NCI-H1048 (cell line): ENCODE measurements at places on chromosomes 16 and 17.

DNA sequence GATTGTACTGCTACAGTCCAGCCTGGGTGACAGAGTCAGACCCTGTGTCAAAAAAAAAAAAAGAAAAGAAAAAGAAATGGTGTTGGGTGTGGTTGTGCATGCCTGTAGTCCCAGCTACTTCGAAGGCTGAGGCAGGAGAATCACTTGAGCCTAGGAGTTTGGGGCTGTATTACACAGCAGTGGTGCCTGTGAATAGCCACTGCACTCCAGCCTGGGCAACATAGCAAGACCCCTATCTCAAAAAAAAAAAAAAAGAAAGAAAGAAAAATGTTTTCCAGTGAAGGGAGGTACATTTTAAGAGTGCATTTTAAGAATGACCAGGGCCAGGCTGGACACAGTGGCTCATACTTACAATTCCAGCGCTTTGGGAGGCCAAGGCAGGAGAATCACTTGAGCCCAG lies 6.3 kb downstream of the ARL2BP start:
- no peak for DNase-seq

GRCh38 chr17:50630524-50631194 lies 4.0 kb upstream of the ABCC3 start:
- no peak for DNase-seq

- DNase-seq, result no peak
These were observed 6.3 kb downstream of the CHD3 start for GRCh38 chr17:7894866-7895265.

DNA sequence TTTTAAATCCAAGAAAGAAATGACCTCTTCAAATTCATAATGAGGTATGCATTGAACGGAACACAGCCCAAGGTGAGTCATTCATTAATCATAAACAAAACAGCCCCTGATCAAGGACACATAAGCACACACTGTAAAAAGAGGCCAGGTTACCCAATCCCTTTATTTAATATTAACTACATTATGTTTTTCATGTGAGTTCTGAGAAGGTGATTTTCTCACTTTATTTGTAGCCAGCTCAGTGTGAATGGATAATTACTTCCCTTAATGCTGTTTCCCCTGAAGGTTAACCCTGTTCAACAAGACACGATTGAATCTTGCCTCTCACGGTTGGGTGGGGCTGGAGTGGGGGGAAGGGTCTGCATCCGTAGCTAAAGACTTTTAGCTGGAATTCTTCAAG lies 257.3 kb upstream of the SALL1 start:
- DNase-seq, result no peak

GRCh38 chr16:55701442-55702319 lies 45.9 kb downstream of the SLC6A2 start:
- DNase-seq, result peak; percentile 9

DNA sequence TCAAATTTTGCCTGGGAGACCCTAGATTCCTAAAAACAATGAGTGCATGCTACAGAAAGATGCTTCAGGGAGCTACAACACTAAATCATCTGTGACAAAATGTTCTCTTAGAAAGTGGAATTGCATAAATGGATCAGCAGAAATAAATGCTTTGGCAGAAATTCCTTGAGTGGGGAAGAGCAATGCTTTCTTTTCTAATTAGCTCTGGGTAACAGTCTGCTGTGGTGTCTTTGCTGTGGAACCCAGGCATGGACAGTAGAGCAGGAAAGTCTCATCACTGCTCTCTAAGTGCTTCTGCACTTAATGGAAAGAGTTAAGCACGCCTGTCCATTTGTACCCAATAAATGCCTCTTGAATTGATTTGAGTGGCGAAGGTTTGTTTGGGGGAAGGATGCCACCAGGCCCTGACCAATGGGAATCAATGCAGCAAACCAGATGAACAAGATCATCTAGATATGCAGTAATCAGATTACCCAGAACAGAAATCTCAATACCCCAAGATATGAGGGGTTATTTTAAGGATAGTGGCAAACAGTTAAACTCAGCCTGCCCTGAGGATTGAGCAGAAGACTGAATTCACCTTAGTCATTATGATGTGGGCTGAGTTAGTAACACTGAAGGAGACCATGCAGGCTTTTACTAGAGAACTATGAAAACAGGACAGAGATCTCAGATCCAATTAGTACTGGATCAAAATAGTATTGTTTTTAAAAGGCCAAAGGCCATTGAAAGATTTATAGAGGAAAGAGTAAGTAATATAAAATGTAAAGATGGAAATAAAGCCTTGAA lies 13.6 kb downstream of the HLF start:
- DNase-seq, result no peak

DNA sequence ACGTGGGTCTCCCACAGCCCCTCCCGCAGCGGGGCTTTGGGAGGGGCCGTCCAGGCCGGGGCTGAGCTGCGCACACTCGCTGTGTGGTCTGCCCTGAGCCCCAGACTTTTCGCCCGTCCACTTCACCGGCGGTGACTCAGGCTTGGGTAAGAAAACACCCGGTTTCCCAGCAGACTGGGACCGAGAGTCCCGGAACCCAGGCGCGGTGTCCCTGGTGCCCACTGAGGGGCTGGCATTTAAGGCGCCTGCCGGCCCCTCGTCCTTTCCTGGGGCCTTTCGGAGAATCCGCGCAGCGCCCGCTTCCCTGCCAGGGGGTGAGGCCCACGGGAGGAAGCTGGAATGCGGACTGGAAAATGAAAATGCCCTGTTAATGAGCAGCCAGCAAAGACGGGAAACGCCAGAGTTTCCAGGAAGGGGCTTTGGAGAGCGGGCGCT lies 100.3 kb downstream of the C16orf95 start:
- DNase-seq, result no peak

GRCh38 chr16:26647870-26648269 lies 418.9 kb upstream of the C16orf82 start:
- DNase-seq, result no peak

- no peak for DNase-seq
These were observed 455.7 kb downstream of the CNTNAP4 start for GRCh38 chr16:76732894-76733293.

GRCh38 chr17:41692722-41693521 lies 4.2 kb downstream of the EIF1 start:
- no peak for DNase-seq

DNA sequence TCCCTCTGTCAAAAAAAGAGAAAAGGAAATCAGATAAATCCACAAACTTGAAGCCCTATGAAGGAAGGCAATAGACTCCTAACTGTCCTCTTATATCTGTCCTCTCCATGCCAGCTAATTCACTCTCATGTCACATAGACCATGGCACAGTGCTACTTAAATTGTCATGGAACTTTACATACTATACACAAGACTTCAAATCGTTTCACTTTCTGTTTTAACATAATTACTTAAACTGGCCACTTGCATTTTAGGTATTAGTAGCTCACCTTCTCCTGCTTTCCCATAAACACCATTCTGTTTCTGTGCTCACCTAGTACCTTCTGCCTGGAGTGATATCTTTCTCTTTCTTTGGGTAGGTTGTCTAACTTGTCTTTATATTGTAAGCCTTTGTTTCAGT lies 816.7 kb upstream of the KIF2B start:
- DNase-seq, result no peak

- no peak for DNase-seq
These were observed 732 bp upstream of the EXOSC6 start for GRCh38 chr16:70252355-70252988.

DNA sequence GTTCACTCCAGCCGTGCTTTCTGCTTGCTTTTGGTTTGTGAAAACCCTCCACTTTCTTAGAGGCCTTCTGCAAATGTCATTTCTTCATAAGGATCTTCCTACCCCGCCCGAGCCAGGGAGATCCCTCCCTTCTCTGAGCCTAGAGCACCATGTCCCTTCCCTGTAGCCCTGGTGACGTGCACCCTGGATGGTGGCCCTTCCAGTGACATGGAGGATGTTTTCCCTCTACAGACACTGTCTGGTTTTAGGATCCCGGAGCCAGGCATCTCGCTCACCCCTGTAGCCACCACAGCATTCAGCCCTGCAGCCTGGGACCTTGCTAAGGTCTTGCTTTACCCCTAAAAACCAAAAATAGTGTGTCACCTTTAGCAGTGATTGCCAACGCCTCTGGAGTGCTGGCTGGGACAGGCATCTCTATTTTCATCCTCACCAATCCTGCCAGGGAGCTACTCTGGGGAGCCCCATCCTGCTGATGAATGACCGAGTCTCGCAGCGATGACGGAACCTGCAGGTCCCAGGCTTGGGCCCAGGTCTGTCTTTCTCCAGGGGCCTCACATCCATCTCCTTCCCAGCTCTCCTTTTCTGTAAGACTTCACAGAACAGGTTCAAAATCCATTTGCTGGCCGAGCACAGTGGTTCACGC lies 394.1 kb upstream of the TNRC6C start:
- DNase-seq, result no peak

GRCh38 chr17:67436233-67436632 lies 59.2 kb downstream of the PITPNC1 start:
- DNase-seq, result no peak

DNA sequence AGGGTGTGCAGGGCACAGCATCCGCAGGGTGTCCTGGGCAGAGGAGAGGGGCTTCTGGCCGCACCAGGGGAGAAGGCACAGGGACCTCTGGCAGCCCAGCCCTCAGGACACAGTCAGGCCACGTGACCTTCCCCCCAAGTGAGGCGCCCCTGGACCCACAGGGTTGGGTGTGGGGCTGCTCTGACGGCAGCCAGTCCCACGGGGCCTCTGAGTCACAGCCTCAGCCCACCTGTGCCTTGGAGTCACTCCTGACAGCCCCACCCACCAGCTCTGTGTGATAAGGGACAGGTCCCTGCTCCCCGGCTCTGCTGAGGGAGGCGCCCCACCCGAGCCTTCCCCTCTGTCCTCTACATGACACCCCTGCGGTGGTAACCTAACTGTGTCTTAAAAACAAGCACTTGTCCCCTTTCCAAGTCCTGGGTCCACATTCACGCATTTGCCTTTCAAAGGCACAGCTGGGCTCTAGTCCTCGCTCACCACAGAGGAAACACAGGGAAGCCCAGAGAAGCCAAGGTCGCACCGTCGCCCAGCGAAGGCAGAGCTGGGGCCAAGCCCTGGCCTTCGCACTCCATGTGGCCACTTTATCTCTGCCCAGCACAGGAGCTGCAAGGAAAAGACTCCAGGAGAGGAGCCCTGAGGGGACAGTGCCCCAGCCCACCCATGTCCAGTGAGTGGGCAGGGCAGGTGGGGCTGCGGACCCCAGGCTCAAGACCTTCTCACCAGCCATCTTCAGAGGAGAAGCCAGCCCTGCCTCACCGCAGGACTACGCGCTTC lies 5.1 kb upstream of the NPTX1 start:
- no peak for DNase-seq

DNA sequence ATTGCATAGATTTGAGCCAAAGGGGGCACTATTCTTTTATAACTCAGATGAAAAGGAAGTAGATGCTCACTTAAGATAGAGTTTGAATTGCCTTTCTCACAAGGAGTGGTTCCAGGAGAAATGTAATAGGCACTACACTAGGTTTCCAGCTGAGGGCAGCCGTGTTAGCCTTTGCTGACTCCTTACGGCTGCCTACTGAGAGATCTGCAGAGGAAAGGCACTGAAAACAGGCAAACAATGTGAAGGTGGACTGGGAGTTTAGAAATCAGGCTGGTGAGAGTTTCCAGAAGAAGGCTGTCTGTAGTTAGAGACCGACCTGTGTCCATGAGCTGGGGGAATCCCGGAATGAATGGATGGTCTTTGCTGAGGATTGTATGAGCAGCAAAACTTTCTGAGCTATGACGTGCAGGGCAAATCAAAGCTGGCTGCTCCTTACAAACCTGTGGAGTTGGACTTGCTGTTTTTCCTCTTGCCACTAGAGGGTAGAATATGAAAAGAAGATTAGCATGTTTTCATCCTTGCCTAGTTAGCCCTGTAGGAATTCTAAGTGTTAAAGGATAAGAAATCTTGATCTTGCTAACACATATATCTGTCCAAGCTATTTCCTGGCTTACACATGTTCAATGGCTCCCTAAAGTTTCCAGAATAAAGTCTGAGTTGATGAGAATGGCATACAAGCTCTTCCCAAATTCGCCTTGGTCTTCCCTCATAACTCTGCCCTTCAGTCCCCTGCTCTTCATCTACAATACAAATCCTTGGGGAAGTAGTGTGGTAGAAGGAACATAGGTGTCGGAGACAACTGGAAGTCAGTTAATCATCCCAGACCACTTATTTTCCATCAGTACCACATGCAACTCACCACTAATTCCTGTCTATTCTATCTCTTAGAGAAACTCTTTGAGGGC lies 20.1 kb upstream of the TAOK1 start:
- DNase-seq, result no peak

DNA sequence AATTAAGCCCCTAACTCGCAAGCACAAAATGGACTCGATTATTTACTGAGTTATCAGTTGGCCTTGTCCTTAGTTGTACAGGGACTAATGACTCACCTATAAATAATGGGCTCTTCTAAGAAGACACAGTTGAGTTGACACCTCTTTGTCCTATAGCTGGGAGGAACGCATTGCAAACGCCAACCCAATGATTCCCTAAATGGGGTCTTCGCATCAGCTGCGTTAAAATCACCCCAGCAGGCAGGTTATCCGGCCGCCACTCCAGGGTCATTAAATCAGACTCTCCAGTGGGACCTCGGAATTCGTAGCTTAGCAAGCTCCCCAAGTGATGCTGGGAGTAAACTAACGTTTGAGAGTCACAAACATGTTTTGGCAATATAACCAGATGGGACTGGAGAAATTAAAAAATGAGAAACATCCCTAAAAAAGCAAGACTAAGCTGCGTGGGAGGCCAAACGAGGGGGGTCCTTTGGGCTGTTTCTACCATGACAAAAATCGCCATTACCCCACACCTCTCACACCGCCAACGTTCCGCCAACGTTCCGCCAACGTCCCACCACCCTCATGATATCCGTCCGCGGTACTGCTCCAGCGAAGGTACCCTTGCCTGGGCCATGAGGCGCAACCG lies 932 bp upstream of the NFE2L1 start:
- DNase-seq, result no peak

GRCh38 chr16:12010388-12011251 lies 34.1 kb downstream of the SNX29 start:
- DNase-seq, result no peak

DNA sequence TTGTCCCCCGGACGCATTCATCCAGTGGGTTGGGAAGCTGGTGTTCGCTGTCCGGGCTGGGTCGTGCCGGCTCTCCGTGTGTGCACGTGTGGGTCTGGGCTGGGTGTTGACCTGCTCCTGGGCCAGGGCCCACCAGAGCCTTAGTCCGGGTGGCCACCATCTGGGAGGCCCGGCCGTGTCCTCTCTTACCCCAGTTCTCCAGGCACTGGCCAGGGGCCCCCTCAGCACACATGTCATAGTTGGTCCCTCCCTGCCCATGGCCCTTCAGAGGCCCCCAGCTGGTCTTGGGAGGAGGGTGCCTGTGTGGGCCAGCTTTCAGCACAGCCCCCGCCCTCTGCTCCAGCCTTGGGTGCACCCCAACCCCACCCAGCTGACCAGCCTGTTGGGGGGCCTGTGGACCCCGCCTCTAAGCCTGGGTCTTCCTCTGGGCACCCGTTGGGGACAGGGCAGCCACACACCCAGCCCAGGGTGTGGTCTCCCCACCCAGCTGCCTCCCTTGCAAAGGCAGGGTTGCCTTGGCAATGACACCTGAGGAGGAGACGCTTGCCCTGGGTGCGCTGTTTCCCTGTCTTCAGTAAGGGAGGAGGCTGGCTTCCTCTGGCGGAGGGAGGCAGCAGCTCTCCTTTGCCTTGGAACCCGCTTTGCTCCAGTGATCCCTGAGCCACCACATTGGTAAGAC lies 77.4 kb downstream of the JPH3 start:
- DNase-seq, result no peak
